Gastrocnemius medialis (tissue), 4 donors: ENCODE measurements at places on chromosomes 13 and 19.

DNA sequence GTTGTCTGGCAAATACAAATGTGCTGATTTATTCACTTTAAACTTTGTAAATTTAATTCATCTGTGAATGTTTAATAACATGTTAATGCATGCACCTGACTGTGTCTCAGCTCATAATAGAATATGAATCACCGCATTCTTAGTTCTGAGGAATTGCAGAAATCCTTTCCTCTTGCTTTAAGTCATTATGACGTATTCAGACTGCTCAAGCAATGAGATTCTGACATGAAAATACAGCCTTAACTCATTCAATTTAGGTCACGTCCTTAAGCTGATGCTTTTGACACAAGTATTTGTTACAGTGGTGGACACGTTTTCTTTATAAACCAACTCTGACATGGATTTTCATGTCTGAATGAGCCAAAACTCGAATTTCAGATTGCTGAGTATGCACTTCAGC is 541.0 kb upstream of the KLF12 start:
- no peak overlapping the region for H3K27ac ChIP-seq
- no peaks in the 10 kb centered on the region for H3K4me1 ChIP-seq
- DNase-seq: no peak
- H3K36me3 ChIP-seq: no peaks in the 10 kb centered on the region
- H3K27me3 ChIP-seq: no peaks in the 10 kb centered on the region

- H3K4me3 ChIP-seq: no peak overlapping the region
- H3K27me3 ChIP-seq: no peaks in the 10 kb centered on the region
- H3K27ac ChIP-seq: no peak overlapping the region
- H3K36me3 ChIP-seq: no peaks in the 10 kb centered on the region
Measured at GRCh38 chr13:45691251-45691650, 10.9 kb upstream of the CBY2 start.

DNA sequence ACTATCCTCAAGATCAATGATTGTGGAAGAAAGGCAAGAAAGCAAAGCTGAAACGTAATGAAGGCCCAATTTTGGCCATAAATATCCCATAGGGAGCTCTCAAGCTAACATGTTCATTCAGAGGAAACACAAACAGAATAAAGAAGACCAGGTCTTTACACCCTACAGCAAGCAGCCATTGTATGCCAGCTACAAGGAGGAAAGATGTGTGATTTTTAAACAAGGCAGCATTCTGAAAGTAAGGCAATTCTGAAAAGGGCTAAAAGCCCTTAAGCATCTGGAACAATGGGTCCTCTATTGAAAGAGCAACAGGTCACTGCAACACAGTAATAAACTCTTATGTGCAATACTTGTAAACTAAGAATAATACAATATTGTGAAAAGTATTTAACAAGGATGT is 1002.4 kb downstream of the SLITRK1 start:
- DNase-seq: no peak
- H3K36me3 ChIP-seq: no peaks in the 10 kb centered on the region
- H3K4me1 ChIP-seq: no peaks in the 10 kb centered on the region
- H3K27me3 ChIP-seq: no peaks in the 10 kb centered on the region

DNA sequence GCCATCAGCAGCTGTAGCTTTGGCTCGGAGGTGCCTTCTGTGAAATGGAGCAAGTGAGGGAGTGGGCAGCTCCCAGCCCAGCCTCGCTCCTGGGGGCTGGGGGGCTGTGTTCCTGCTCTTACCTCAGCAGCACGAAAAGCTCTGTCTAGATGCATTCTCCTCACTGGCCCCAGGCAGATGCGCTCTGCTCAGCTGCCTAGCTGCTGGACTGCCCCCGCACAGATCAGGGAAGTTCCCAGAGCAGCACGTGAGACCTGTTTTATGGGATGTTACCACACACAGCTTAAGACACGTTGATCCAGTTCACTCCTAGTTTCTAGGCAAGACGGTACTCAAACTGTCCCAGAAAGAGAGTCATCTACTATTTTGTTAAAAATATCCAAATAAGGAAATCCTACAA is 13.6 kb downstream of the LCP1 start:
- H3K27ac ChIP-seq: no peak overlapping the region
- no peaks in the 10 kb centered on the region for H3K4me1 ChIP-seq
- H3K4me3 ChIP-seq: no peak overlapping the region
- no peaks in the 10 kb centered on the region for H3K36me3 ChIP-seq

DNA sequence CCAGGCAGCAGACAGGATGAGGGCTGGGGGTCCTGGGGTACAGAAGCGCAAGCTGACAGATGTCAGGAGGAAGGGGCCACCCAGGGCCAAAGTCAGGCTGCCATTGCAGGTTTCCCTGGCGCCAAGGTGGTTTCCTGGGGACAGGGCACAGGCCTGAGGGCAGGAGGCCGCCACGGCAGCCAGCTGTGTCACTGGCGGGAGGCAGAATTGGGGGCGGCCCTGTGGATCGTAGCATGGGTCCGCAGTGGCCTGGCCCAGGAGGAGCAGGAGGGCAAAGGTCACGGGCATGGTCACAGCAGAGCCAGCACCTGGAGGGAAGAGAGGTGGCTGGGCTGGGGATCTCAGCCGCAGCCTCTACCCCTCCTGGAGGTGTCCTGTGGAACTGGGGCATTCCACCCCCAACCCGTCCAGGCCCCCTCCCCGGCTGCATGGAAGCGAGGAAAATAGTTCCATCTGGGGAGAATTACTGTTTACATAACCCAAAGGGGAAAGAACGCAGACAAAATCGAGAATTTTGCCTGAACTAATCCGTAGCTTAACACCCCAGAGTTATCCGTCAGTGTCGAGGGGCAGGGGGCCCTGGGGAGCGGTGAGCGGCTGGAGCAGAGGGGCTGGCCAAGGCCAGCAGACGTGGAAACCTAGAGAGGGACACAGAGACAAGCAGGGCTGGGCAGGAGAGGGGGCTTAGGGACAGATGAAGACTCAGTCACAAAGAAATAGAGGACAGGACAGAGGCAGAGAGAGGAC is 1.9 kb downstream of the NTN5 start:
- DNase-seq: no peak
- H3K4me3 ChIP-seq: no peak overlapping the region
- H3K27ac ChIP-seq: no peak overlapping the region
- H3K36me3 ChIP-seq: no peaks in the 10 kb centered on the region
- H3K4me1 ChIP-seq: peaks cover 11% of the 10 kb centered on the region

DNA sequence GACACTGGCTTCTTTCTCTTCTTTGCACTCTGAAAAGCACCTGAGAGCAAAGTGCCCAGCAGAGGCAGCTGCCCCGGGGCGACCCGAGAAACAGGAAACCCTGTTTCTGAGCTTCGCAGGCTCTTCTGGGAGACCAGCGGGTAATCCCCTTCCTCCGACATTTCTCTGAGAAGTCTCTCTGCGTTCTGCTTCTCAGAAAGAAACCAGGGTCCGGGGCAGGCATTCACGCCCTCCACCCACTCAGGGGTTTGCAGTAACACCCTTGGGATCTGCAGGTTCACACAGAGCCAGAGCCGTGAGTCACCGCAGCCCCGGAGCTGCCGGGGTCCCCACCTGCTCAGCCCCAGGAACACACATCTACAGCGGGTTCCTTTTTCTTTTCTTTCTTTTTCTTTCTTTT is 86.0 kb downstream of the GADD45B start:
- no peak overlapping the region for H3K27ac ChIP-seq
- no peaks in the 10 kb centered on the region for H3K36me3 ChIP-seq
- no peaks in the 10 kb centered on the region for H3K27me3 ChIP-seq
- H3K4me3 ChIP-seq: no peak overlapping the region
- no peaks in the 10 kb centered on the region for H3K4me1 ChIP-seq

DNA sequence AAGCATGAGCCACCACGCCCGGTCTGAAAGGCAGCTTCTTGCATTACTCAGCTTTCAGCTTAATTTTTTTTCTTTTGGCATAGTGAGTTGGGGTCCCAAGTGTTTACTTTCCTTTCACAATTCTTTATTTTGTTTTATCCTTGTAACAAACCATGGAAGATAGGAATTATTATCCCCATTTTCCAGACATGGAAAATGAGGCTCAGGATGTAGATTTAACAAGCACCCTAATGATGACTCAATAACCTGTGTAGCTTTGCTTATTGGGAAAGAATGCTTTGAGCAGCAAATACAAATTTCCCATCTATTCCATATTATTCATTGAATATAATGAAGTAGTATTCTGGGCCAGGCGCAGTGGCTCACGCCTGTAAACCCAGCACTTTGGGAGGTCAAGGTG is 13.5 kb upstream of the COG3 start:
- no peaks in the 10 kb centered on the region for H3K4me1 ChIP-seq
- H3K4me3 ChIP-seq: no peak overlapping the region
- DNase-seq: no peak
- H3K27me3 ChIP-seq: no peaks in the 10 kb centered on the region
- H3K36me3 ChIP-seq: no peaks in the 10 kb centered on the region

- no peak overlapping the region for H3K27ac ChIP-seq
- H3K27me3 ChIP-seq: no peaks in the 10 kb centered on the region
- H3K36me3 ChIP-seq: no peaks in the 10 kb centered on the region
- H3K4me3 ChIP-seq: no peak overlapping the region
Measured at GRCh38 chr13:73168953-73169401, 110.2 kb downstream of the KLF5 start.

DNA sequence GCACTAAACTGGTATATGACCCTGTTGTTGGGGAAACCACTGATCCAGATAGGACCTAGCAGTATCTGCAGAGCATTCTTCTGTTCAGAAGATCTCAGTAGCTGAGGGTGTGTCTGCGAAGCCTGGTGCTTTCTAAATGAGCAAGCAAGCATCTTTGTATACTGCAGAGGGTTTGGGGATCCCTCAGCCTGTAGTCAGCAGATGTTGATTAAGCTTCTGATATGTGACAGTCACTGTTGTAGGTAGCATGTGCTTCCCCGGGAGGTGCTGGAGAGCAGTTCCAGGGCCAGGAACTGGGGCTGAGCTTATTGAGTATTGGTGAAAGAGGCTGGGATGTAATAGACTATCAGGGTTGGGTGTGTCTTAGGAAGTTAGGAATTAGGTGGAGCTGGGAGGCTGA is 1.5 kb downstream of the SCAF1 start:
- H3K27ac ChIP-seq: no peak overlapping the region
- H3K27me3 ChIP-seq: no peaks in the 10 kb centered on the region
- H3K4me1 ChIP-seq: peaks cover 28% of the 10 kb centered on the region
- H3K36me3 ChIP-seq: no peaks in the 10 kb centered on the region
- peak overlapping the region; percentile 92 for H3K4me3 ChIP-seq

GRCh38 chr19:19134687-19135158 is 3.6 kb downstream of the TMEM161A start:
- H3K27ac ChIP-seq: peak overlapping the region; percentile 24
- H3K4me3 ChIP-seq: no peak overlapping the region
- peaks cover 5% of the 10 kb centered on the region for H3K36me3 ChIP-seq

- H3K4me3 ChIP-seq: peak overlapping the region; percentile 50
- H3K27ac ChIP-seq: peak overlapping the region; percentile 20
- no peaks in the 10 kb centered on the region for H3K27me3 ChIP-seq
- H3K36me3 ChIP-seq: no peaks in the 10 kb centered on the region
- H3K4me1 ChIP-seq: peaks cover 6% of the 10 kb centered on the region
Measured at GRCh38 chr19:38869160-38869835, 8.8 kb downstream of the RINL start.

- H3K27me3 ChIP-seq: no peaks in the 10 kb centered on the region
- DNase-seq: no peak
- H3K27ac ChIP-seq: no peak overlapping the region
- H3K4me3 ChIP-seq: no peak overlapping the region
Measured at GRCh38 chr13:35594096-35594495, 117.6 kb upstream of the MAB21L1 start.

DNA sequence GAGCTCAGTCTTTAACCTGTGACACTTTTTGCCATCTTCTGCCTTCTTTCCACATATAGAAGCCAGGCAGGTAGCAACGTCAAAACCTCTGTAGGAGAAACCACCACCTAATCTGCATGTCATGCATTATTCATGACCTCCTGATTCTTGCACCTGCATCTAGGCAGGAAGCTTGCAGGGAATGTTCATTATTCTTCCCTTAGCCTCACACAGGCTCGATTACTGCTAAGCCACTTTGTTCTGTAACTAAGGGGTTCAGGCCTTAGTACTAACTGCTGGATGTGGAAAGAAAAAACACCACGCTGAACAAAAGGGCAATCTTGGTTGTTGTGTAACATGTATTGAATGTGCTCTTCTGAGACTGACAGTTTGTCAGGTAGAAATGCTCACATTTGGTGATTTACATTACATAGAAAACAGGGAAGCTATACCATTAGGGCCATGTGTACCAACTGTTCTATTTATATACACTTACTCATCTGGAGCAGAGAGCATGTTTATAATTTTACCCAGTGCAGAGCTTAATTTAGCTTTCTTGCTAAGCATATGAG is 366.9 kb downstream of the KLF12 start:
- no peaks in the 10 kb centered on the region for H3K36me3 ChIP-seq
- peak overlapping the region; percentile 80 for H3K27ac ChIP-seq
- no peaks in the 10 kb centered on the region for H3K27me3 ChIP-seq

DNA sequence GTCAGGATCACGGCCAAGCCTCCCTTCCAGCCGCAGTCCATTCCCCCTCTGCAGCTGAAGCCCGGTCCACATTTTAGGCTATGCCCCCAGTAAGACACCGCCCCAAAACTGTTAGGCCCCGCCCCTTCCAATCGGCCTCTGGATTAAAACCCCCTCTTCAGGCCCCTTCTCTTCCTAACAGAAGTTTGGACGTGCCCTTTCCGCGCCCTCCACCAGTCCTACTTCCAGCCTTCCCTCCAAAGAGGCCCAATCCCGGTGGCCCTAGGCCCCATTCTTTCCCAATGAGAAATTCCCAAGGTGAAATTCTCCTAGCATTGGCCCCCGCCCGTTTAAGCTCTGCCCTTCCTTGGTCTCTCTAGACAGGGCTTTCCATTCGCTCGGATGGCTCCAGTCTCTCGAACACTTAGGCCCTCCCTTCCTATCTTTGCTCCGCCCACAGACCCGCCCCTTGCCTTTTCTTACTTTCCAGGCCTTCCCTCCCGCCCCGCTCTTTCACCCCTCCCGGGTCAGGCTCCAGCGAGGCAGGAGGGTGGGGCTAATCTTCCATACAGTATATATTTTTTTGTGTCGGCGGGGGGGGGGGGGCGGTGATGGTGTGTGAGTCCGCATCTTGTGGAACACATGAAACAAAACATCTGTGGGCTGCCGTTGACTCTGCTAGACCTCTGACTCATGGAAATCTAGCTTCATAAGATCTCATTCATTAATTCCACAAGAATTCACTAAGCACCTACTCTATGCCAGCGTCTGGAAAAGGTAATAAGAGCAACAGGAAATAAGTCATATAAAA is 13.6 kb downstream of the LTBP4 start:
- peak overlapping the region; percentile 27 for H3K4me3 ChIP-seq
- H3K36me3 ChIP-seq: no peaks in the 10 kb centered on the region
- H3K27ac ChIP-seq: peak overlapping the region; percentile 19
- H3K4me1 ChIP-seq: peaks cover 9% of the 10 kb centered on the region
